ENCODE measurements at places on chromosomes 5 and 9. TPM values are rescaled to one million over a fixed set of nuclear protein-coding genes. Genes with fewer than 3 reads are reported as not detected.

GRCh38 chr9:135864447-135865049 is 42.8 kb downstream of the CAMSAP1 start:
- peak; percentile 80 for DNase-seq

GRCh38 chr9:98822661-98823060 is 15.2 kb downstream of the GALNT12 start:
- DNase-seq: no peak

- no peak for DNase-seq
These were observed 140.2 kb upstream of the BRINP1 start for GRCh38 chr9:119509291-119509905.

- no peak for DNase-seq
These were observed 265.4 kb downstream of the SPOCK1 start for GRCh38 chr5:137233726-137234125.

GRCh38 chr5:34587355-34588241 is 68.5 kb upstream of the RAI14 start:
- DNase-seq: no peak

DNA sequence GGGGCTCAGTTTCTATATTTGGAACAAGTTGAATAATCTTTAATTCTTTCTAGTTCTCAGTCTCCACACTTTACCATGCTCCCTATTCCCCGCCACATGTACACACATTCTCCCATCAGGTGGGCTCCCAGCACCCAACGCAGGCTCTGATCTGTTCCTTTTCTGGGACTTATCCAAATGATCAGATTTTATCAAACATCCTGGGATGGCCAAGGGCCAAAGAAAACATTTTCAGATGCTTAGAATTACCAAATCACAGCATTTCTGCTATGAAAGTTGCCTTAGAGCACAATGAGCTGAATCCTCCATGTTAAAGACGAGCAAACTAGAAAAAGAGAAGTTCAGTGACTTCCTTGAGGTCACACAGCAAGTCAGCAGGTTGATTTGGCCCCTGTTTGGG is 153.4 kb downstream of the SEC61B start:
- no peak for DNase-seq

DNA sequence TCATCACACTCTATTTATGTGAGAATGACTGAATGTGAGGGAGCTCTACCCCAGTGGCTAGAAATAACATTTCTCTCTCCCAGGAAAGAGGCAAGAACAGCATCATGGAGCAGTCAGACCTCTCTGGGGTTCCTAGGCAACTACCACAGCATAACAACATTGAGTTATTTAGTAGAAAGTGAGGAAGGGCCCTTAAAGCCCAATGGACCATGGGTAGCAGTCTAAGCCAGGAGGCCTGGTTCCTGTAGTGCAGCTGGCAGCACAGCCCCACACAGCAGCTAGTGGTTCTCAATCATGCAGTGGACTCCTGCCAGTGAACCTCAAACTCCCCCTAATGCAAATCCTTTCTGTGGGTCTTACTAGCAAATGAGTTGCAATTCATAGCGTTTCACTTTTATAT is 55.3 kb downstream of the SPEF2 start:
- DNase-seq: no peak

GRCh38 chr9:131997779-131998178 is 81.9 kb downstream of the MED27 start:
- peak; percentile 11 for DNase-seq

- no peak for DNase-seq
These were observed 628.8 kb downstream of the PDE4D start for GRCh38 chr5:59264639-59265245.

GRCh38 chr9:6759185-6759977 is 1.6 kb downstream of the KDM4C start:
- no peak for DNase-seq

DNA sequence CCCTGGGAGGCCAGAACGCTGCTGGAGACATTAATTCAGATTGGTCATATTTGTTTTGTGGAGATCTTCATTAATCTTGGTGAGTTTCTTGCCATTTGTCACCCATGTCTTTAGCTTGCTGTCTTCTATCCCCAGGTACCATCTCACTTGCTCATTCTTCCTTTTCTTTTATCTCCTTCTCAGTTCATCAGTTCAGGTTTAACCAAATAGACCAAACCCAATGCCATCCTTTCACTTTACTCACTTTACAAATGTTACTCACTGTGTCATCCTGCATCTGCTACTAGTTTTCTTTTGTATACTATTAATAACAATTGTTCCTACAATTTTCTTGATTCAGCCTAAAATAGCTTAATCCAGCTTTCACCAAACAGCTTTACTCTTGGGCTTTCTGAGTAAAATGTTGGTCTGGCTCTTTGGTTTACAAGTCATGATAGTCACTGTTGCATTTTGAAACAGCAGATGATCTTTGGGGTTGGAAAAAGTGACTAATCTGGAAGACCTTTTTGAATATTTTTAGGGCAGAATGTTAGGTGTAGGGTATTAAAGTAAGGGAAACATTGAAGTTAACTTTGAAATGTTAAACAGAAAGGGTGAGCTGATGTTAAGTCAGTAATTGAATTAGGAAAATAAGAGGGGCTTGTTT is 246.9 kb downstream of the ZSWIM6 start:
- no peak for DNase-seq

DNA sequence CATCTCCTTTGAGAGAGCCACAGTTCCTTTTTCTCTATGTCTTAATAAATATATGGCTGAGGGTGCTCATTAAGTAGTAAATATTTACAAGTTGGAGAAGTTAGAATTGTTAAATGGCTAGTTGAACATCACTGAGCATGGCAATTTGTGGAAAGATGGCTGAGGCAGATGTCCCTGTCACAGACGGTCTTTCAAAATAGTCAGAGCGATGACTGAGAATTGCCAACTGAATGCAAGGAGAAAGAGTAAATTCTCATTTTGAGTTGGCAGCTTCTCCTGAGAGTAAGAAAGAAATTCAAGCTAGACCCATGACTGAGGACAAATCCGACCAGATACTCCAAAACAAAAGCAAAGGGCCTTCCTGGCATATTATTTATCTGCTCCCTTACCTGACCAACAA is 617.9 kb downstream of the KCTD16 start:
- no peak for DNase-seq

GRCh38 chr9:134619983-134620661 is 21.5 kb upstream of the COL5A1 start:
- no peak for DNase-seq

DNA sequence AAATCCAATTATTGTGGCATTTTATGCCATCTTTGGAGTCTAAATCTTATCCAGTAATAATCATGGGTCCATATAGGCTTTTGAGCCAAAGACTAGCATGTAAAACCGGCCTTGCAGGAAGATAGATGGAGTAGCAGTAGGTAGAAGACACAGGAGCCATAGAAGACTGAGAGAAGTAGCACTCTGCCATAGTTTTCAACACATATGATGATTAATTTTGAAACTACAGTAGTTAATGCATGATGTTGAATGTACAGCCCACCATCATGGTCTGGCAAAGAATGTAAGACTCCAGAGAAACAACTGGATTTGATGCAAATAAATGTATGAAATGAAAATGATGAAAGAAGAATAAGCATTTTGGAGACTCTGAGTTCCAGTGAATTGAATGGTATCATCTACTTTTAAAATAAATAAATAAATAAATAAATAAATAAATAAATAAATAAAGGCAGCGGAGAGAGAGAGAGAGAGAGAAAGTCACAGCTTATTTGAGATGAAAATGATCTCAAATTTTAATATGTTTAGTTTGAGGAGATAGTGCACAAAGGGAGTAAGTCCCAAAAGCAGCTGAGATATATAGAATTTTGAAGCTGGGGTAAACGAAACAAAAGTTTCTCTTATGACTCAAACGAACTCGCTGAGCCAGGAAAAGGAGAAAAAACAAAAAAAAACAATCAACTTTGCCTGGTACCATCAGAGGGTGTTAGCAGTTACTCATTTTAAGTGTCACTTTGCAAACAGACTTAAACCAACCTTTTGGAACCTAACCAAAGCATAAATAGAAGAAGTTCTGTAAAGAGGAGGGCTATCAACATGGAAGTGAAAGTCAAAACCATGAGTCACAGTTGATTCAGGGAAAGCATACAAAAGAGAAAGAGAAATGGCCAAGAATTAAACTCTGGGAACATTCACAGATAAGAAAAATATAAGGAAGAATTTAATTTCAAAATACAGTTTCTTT is 388.7 kb downstream of the CETN3 start:
- no peak for DNase-seq

GRCh38 chr5:143898381-143898780 is 86.4 kb downstream of the HMHB1 start:
- DNase-seq: no peak

DNA sequence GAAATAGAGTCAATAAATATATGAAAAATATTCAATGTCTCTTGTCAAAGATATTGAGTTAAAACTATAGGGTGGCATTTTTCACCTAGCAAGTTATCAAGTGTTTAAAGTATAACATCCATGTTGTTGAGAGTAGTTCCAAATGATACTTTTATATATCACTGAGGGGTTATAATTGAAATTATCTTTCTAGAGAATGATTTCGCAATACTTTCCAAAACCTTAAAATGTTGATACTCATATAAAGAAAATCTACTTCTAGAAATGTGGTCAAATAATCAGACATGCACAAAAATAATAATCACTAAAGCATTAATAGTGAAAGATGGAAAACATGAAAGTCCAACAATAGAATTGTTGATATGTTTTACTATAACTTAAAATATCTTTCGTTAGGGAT is 50.1 kb downstream of the OXCT1 start:
- no peak for DNase-seq

- DNase-seq: no peak
These were observed 13.2 kb upstream of the IRX4 start for GRCh38 chr5:1895739-1896420.

DNA sequence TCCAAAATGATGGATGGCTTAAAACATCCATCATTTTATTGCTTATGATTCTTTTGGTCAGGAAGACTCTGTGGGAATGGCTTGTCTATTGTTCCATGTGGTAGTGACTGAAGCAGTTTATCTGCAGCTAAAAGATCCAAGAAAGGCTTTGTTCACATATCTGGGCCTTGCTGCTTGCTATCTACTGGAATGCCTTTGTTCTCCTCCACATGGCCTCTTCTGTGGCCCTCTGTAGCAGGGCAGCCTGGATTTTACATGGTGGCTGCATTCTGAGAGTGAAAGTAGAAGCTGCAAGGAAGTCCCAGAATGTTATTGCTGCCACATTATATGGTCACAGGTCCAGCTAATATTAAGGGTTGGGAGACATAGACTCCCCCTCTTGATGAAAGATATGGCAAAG is 35.1 kb downstream of the DMXL1 start:
- DNase-seq: no peak

DNA sequence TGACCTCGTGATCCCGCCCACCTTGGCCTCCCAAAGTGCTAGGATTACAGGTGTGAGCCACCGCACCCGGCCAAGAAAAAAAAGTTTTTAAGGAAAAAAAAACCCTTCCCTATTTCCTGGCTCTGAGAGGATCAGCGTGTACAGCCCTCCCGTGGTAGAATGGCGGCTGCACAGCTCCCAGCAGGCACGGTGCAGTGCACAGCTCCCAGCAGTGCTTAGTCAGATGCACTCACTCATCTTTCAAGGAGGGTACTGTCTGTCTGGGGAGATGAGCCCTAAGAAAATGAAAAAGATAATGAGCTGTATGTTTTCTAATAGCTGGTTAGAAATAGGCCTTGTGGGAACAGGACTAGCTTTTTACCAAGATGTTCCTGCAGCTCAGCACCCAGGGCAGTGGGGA is 36.7 kb upstream of the SLC2A8 start:
- DNase-seq: no peak

GRCh38 chr9:11356067-11356466 is 743.3 kb upstream of the PTPRD start:
- DNase-seq: no peak

GRCh38 chr5:136020383-136021015 is 8.3 kb upstream of the TGFBI start:
- peak; percentile 34 for DNase-seq

GRCh38 chr9:8206720-8207119 is 407.1 kb upstream of the DMAC1 start:
- no peak for DNase-seq

Gene CNTFR
- total RNA-seq: 40.9 TPM

Gene LRRC26
- total RNA-seq: not detected

Gene ZNF454
- 5.4 TPM for total RNA-seq

Gene SMIM33
- total RNA-seq: not detected

Gene IL3
- total RNA-seq: not detected

Gene PKD2L2
- not detected for total RNA-seq

Gene CA9
- 0.84 TPM for total RNA-seq

Gene FOXD4L5
- 0.21 TPM for total RNA-seq

Gene RNF183
- 0.20 TPM for total RNA-seq

Gene MLLT3
- total RNA-seq: 15.3 TPM

Gene IL33
- total RNA-seq: 10.3 TPM

Gene LCN15
- total RNA-seq: not detected

Measured in tibial nerve (tissue), 4 donors.